ENCODE measurements at places on chromosomes 16 and 17. TPM values are rescaled to one million over a fixed set of nuclear protein-coding genes. Genes with fewer than 3 reads are reported as not detected.

DNA sequence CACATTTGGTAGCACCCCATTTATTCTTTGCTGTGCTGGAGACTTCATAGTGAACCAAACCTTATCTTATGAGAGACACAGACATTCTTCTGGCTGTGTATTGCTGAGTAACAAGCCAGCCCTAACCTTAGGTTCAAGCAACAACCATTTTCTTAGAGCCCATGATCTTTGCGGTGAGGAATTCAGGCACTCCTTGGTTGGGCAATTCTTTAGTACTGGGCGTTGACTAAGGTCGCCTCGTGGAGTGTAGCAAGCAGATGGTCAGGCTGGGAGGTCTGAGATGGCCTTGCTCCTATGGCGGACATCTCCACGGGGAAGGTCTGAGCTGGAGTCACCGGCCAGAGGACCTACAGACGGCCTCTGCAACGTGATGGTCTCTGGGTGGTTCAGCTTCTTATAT lies 43.1 kb downstream of the ARSG start:
- no peak for DNase-seq
- H3K4me3 ChIP-seq, result no peak overlapping the region
- H3K27ac ChIP-seq, result no peak overlapping the region
- H3K4me1 ChIP-seq, result no peaks in the 10 kb centered on the region
- H3K36me3 ChIP-seq, result no peaks in the 10 kb centered on the region
- no peaks in the 10 kb centered on the region for H3K27me3 ChIP-seq

- DNase-seq, result no peak
- no peaks in the 10 kb centered on the region for H3K36me3 ChIP-seq
- no peak overlapping the region for H3K4me3 ChIP-seq
- H3K27ac ChIP-seq, result no peak overlapping the region
- H3K4me1 ChIP-seq, result peaks cover 2% of the 10 kb centered on the region
Measured at GRCh38 chr17:48263731-48264035, 156.1 kb downstream of the SNX11 start.

DNA sequence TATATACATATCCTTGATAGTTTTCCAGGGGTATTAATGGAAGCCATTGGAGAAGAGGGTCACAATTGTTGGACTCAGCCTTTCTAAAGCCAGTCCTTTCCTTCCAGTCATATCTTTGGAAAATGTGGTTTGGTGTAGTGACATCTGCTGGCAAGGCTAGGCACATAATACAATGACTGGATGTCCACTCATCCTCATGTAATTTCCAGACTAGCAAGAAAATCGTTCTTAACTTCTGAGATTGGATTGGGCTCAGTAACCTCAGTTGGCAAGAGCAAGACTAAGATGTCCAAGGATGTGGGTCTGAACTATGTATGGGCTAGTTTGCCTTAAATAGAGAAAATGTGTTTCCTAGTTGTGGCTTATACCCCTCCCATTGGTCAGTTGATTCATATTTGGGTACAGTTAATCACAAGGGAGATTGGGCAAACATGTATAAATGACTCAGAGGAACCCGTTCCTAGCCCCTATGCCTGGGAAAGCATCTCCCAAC lies 8.7 kb upstream of the KAT7 start:
- H3K36me3 ChIP-seq, result no peaks in the 10 kb centered on the region
- H3K27ac ChIP-seq, result no peak overlapping the region
- H3K4me1 ChIP-seq, result peaks cover 8% of the 10 kb centered on the region
- peak; percentile 79 for DNase-seq

DNA sequence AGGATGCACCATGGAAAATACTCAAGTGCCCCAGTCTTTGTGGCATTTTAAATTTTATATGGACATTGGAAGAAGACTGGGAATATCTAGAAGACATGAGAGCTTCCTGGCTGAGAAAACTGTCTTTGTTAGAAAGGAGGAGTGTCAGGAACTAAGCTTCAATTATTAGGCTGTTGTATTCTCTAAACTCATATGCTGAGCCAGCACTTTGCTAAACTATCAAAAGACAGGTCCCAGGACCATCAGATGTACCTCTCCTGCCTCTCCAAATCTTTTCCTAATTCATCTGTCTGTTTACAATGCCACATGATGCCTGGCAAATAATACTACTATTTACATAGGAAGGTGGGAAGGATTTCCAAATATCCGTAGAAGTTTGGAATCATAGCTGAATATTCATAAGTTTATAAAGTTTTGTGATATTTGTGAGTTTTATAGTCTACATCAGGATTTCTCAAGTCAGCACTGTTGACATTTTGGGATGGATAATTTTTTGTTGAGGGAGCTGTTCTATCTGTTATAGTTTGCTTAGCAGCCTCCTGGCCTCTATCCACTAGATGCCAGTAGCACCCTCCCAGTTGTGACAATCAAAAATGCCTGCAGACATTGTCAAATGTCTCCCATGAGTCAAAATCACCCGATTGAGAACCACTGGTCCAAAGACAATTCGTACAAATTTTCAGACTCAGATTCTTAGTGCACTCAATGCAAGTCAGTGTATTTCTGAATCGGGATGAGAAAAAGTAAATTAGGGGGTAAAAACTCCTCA lies 61.2 kb upstream of the NETO2 start:
- no peaks in the 10 kb centered on the region for H3K4me1 ChIP-seq
- no peak overlapping the region for H3K4me3 ChIP-seq
- H3K36me3 ChIP-seq, result no peaks in the 10 kb centered on the region
- no peaks in the 10 kb centered on the region for H3K27me3 ChIP-seq

- H3K27me3 ChIP-seq, result no peaks in the 10 kb centered on the region
- H3K4me1 ChIP-seq, result peaks cover 10% of the 10 kb centered on the region
- DNase-seq, result peak; percentile 75
- no peaks in the 10 kb centered on the region for H3K36me3 ChIP-seq
Measured at GRCh38 chr16:24851700-24852099, 5.9 kb downstream of the SLC5A11 start.

DNA sequence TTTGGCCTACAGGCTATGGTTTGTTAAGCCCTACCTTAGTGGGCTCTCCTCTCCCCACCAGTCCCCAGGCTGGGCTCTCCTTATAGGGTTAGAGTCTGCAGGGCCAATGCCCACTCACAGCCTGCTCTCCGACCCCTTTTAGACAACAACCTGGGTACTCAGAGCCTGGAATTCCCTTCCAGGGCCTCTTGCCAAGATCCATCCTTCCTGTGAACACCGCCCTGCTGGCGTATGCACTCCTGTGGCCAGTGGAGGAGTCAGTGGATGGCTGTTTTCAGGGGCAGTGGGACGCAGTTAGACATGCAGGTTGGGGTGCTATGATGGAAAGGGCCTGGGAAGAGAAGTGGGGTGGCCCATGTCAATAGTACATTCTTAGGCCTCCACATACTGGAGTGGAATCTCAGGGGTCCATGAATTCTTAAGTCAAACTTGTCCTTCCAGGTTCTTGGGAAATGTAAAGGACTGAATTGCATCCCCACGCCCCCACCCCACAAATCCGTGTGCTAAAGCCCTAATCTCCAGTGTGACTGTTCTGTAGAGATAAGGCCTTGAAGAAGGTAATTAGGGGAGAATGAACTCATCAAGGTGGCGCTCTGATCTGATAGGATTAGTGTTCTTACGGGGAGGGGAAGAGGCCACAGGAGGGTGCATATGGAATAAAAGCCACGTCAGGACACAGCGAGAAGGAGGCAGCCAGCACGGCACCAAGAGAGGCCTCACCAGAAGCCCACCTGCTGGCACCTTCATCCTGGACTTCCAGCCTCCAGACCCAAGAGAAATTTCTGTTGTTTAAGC lies 81.6 kb upstream of the CACNG5 start:
- DNase-seq, result no peak
- no peak overlapping the region for H3K27ac ChIP-seq
- peaks cover 11% of the 10 kb centered on the region for H3K36me3 ChIP-seq
- no peaks in the 10 kb centered on the region for H3K27me3 ChIP-seq

GRCh38 chr16:14289692-14290340 lies 218.7 kb downstream of the MRTFB start:
- peak; percentile 40 for DNase-seq
- no peaks in the 10 kb centered on the region for H3K4me1 ChIP-seq
- no peak overlapping the region for H3K27ac ChIP-seq
- no peaks in the 10 kb centered on the region for H3K27me3 ChIP-seq
- no peak overlapping the region for H3K4me3 ChIP-seq

DNA sequence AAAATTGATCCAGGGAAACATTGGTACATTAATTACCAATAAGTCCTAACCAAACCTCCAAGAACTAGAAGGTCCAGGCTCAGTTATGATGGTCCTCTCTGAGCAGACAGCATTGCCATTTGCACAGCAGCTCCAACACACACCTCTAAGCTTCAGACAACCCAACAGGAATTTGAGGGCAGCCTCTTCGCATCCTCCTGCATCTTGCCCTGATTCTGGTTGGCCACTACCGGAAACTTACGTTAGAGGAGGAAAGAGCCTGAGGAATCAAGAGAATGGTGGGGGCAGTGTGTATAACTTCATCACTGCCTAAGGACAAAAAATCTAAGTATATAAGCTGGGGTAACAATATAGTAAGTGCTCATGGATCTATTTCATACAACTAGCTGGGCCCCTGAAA lies 15.7 kb downstream of the FAM117A start:
- no peaks in the 10 kb centered on the region for H3K4me1 ChIP-seq
- H3K27me3 ChIP-seq, result no peaks in the 10 kb centered on the region
- no peaks in the 10 kb centered on the region for H3K36me3 ChIP-seq
- no peak overlapping the region for H3K4me3 ChIP-seq
- DNase-seq, result no peak

- no peaks in the 10 kb centered on the region for H3K36me3 ChIP-seq
- no peaks in the 10 kb centered on the region for H3K27me3 ChIP-seq
- DNase-seq, result no peak
Measured at GRCh38 chr17:33438578-33438977, 145.5 kb upstream of the ASIC2 start.

DNA sequence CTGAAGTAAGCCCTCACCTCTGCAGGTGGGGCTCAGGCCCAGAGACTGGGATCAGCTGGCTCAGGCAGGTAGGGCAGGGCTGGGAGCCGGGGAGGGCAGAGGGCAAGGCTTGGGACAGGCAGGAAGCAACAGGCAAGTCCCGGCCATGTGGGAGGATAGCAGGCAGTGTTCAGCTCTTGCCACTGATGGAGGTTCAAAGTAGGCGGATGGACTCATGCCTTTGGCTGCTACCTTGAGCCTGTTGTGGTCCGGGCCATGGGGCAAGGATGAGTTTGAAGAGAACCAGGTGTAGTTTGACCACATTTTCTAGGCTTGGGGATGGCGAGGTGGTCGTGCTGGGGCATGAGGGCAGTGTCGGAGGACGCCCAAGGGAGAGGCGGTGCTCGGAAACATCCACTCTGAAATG lies 2.7 kb downstream of the PRCD start:
- no peak overlapping the region for H3K4me3 ChIP-seq
- no peaks in the 10 kb centered on the region for H3K27me3 ChIP-seq
- H3K36me3 ChIP-seq, result no peaks in the 10 kb centered on the region
- H3K4me1 ChIP-seq, result peaks cover 36% of the 10 kb centered on the region

KRTAP17-1 gene
- not detected for total RNA-seq

DHX58 gene
- total RNA-seq, result 18.3 TPM

CX3CL1 gene
- not detected for total RNA-seq

MT1B gene
- not detected for total RNA-seq

HMOX2 gene
- total RNA-seq, result 40.0 TPM

All from fibroblast of lung (primary cell).